ENCODE measurements at places on chromosomes 1 and 21.
A peak's percentile ranks its signal among the peaks of the same experiment; 100 is the strongest.

DNA sequence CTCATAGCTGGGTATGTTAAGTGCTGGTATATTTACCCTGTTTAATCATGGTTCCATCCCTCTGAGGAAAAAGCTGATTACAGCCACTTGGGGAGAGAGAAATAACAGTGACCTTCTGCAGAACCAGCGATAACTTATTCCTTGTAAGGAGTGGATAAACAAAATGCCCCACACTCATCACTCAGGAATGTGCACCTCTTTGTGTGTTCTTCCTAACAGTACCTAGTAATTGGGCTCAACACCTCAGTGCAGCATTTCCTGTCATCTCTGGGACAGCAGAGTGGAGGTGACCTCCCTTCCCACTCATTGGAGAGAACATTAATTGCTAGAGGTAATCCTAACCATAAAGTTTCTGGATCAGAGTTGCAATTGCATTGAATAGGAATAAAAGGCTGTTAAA is 112.5 kb upstream of the F3 start:
- DNase-seq: peak; percentile 63

- DNase-seq: no peak
Measured at GRCh38 chr1:110616587-110616986, 10.4 kb upstream of the KCNA2 start.

GRCh38 chr21:45971616-45972352 is 9.8 kb upstream of the COL6A1 start:
- peak; percentile 83 for DNase-seq

GRCh38 chr1:65393347-65393746 is 27.1 kb upstream of the LEPR start:
- peak; percentile 55 for DNase-seq

DNA sequence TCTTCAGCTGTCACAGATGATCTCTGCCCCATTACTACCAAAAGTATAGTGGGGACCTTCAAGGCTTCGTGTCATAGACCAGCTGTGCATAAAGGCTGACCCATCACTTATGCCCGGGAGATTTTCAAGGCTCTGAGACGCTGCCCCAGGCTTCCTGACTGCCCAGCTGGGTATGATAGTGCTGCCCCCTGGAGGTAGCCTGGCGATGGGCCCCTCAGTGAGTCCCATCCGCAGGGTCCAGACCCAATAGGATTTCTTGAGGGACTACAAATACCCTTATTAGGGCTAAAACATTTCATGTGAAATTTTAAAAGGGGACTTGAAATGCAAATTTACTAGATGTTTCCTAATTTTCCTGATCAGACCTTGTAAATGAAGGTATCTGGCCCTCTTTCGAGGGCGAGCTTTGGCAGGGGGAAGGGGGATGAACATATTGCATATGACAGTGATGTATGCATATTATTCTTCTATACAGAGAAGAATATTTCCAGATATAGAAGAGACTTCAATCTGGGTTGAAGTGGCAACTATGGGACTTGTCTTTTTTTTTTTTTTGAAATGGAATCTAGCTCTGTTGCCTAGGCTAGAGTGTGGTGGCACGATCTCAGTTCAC is 11.7 kb upstream of the FCMR start:
- DNase-seq: no peak

DNA sequence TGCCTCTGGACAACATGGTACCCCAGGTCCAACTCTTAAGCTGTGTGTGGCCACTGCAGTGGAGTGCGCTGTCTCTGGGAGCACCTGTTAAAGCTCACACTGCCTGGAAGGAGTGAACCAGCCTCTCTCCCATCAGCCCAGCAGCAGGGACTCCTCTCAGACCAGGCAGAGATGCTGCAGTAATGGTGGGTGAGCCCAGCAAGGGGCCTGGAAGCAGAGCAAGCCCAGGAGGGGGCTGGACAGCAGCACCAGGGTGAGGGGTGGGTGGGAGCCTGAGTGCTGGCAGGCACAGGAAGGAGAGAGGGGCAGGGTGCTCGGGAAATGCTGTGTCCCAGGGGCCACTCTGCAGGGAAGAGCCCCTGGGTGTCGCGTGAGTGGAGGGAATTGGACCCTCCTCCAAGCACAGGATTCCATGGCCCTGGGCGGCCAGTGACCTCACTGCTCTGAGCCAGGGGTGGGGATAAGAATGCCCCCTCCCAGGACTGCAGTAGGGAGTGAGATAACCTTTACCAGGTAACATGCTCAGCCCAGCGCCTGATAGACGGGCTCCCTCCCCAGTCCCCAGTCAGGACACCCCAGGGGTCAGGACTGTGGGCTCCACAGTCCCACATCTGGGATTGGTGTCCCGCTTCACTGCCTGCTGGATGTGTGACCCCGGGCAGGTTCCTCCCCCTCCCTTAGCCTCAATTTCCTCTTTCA is 313.1 kb downstream of the MATN1 start:
- no peak for DNase-seq

- no peak for DNase-seq
Measured at GRCh38 chr1:29642519-29642918, 406.2 kb downstream of the PTPRU start.

DNA sequence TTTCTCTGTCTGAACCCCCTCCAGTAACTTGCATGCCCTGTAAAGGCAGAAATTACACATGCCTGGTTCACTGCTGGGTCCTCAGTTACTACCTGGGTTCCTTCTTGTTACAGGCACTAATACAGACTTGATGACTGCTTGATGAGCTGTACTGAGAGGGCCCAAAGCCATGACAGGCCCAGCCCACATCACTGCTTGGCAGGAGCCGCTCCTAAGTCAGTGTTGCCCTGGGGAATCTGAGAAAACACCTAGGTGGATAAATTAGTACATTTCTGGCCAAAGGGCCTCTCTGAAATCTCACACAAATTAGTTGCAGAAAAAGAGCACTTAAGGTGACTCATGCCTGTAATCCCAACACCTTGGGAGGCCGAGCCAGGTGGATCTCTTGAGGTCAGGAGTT is 37.8 kb upstream of the IRF2BP2 start:
- DNase-seq: no peak

- DNase-seq: peak; percentile 72
Measured at GRCh38 chr21:26800970-26801431, 44.2 kb downstream of the ADAMTS1 start.

DNA sequence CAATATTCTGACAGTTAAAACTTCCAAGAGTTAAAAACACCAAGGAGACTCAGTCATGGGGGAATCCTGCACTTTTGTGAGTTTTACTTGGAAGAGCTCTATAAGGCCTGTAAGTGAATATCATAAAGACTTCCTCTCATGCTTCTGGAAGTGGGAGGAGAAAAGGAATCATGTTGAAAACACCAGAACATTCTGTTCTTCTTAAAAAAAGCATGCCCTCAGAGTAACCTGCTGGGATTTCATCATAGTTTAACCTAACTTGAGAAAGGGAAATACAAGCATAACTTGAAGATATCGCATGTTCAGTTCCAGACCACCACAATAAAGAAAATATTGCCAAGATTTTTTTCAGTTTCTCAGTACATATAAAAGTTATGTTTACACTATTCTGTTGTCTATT is 51.9 kb downstream of the COL11A1 start:
- DNase-seq: no peak

DNA sequence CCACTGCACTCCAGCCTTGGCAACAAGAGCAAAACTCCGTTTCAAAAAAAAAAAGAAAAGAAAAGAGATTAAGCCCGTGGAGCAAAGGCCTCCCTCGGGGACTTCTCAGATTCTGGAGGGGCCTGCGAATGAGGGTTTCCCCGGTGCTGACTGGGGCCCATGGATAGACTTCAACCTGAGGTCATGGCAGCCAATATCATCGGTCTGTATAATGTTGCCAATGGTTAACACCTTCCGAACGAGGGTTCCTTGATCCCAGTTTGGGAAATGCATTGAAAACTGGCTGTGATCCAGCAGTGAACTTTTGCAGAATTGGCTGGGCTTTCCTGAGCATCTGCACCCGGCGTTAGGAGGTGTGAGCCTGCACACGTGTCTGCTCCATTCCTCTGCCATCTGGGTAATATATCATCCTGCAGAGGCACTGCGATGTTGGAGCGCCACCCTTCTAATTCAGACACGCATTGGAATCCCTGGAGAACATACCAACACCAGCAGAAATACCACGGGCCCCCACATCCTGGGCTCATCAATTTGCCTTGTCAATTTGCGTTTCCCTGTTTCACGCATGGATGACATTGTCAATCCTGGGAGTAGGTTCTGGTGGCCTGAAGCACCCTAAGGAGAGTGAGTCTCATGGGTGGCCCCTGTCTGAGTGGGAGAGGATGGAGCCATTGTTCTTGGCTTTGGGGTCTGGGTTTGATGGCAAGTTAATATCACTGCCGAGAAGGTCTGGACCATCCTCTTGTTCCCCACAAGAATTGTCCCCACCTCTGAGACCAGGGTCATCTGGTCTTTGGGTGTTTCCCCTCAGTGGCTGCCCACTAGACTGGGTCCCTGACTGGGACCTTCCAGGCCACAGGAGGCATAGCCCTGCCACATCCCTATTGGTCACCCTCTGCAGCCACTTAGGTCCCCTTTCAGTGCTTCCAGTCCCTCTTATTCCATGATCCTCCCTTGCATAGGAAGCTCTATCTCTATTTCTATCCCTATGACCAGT is 441.0 kb downstream of the PTPRU start:
- DNase-seq: no peak

GRCh38 chr1:108695535-108695934 is 3.4 kb downstream of the PRPF38B start:
- no peak for DNase-seq

DNA sequence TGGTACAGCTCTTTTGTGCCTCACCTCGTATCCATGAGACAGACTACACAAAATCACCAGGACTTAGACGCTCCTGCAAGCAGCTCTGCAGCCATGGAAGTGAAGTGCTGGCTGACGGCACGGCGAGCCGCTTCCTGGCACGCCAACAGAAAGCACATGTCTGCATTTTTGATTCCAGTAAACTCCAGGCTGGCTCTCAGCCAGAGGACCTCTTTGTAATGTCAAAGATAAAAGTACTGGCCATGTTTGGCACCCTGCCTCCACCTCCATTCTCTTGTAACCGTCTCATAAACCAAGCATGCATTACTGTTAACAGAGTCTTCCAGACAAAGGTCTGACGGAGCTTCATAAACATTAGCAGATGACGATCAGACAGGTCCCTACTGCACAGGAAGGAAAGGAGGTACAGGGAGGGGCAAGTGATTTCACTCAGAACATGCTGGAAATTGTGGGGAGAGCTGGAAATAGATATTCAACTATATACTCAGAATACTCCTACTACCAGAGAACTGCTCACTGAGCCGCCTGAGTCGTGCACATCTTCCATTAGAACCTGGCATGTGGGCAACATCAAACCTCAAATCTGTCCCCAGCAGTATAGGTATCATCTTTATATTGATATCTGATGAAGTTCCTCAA is 632.0 kb downstream of the SMYD3 start:
- peak; percentile 100 for DNase-seq

GRCh38 chr21:10641107-10641506 is 119.7 kb downstream of the TPTE start:
- no peak for DNase-seq

GRCh38 chr1:225772848-225773247 is 4.8 kb upstream of the SRP9 start:
- DNase-seq: no peak

DNA sequence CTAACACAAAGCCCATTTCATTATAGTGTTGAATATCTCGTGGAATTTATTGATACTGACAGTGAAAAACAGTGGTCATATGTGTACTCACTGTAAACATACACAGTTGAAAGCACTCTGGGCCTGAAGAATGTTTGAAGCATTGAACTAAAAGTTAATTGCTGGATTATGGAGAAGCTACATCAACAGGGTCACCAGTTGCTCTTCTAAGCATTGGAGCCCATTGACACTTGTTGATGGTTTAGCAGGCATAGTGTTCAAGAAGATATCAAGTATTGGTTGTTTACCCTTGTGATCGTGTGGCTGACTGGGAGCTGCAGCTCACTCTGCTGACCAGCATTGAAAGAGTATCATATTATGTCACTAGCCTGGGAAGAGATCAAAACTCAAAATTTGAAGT is 10.3 kb downstream of the ZYG11A start:
- DNase-seq: no peak

DNA sequence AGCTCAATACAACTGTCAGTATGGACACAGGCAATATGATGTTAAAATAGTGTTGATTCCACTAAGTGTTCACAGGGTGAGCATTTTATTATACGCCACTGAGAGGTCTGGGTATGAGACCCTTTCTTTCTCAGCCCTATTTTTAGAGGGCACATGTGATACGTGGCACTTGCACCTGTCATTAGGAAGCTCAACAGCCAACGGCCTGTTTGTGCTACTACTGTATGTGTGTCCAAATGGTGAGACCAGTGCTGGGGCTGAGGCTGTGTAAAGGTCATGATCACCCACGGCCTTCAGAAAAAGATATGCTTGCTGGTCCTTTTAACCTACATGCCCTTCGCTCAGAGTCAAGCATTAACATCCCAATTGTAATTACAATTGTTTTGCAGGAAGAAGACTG is 176.2 kb downstream of the DUSP10 start:
- no peak for DNase-seq

- DNase-seq: peak; percentile 41
Measured at GRCh38 chr1:39104158-39105060, 78.3 kb downstream of the NDUFS5 start.

GRCh38 chr1:246280551-246280950 is 226.5 kb downstream of the SMYD3 start:
- peak; percentile 41 for DNase-seq

DNA sequence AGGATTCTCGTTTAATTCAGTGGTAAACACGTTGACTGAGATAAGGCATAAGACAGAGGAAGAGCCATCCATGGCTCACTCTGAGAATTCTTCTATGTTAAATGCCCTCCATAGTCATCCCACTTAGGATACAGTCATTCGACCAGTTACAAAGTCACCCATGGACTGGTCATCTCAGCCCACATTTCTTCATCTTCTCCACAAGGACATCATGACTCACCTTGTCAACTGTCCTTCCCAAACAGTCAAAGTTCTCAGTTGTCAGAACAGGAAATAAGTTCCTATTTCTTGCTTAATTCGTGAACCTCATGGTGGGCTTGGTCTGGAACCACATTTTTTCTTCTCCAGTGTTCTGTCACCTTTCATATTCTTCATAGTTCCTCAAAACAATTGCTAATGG is 133.2 kb downstream of the TGFB2 start:
- DNase-seq: no peak

DNA sequence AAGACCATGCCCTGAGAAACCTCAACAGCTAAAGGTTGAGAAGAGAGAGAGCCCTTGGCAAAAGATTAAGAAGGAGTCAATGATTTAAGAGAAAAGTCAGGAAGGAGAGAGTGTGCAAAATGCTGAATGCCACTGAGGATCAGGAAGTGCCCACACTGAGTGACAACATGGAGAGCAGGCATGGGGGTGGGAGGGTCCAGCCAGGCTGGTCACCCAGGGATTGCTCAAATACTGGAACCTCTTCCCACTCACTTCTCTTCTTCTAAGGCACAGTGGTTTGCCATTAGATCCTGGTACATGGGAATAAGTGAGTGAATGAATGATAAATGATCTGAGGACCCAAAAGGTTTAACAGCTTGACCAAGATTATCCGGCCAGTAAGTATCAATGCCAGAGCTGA is 11.1 kb downstream of the PRR9 start:
- DNase-seq: no peak

GRCh38 chr1:37458551-37458950 is 15.8 kb upstream of the ZC3H12A start:
- DNase-seq: no peak

GRCh38 chr21:33541105-33541711 is 709 bp downstream of the GART start:
- DNase-seq: peak; percentile 6

GRCh38 chr21:41460578-41461527 is 34.8 kb downstream of the MX1 start:
- DNase-seq: peak; percentile 64

Measured in fibroblast of skin of right biceps (primary cell).